ENCODE measurements at places on chromosomes 16 and 17.

GRCh38 chr16:62565706-62566105 is 529.5 kb upstream of the CDH8 start:
- no peak for DNase-seq

- DNase-seq, result no peak
These were observed 205.4 kb upstream of the KCNJ16 start for GRCh38 chr17:69869667-69870066.

DNA sequence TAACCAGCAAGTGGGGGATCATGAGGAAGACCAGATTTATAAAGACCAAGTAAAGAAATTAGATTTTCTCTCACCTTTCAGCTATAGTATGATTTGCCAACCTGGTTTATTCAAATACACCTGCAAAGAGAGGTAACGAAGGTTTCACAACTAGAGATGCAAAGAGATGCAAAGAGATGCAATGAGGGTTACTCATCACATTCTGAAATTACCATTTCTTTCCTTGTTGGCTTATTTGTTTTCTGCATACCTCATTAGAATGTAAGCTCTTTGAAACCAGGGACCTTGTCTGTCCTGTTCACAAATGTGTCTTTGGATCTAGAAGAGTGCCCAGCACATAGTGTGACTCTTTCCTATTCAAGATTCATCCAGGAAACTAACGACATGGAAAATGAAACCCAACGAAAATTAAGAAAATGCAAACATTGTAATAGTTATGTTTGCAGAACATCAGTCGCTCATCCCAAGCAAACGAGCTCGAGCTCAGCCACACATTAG is 9.0 kb upstream of the LONP2 start:
- no peak for DNase-seq

DNA sequence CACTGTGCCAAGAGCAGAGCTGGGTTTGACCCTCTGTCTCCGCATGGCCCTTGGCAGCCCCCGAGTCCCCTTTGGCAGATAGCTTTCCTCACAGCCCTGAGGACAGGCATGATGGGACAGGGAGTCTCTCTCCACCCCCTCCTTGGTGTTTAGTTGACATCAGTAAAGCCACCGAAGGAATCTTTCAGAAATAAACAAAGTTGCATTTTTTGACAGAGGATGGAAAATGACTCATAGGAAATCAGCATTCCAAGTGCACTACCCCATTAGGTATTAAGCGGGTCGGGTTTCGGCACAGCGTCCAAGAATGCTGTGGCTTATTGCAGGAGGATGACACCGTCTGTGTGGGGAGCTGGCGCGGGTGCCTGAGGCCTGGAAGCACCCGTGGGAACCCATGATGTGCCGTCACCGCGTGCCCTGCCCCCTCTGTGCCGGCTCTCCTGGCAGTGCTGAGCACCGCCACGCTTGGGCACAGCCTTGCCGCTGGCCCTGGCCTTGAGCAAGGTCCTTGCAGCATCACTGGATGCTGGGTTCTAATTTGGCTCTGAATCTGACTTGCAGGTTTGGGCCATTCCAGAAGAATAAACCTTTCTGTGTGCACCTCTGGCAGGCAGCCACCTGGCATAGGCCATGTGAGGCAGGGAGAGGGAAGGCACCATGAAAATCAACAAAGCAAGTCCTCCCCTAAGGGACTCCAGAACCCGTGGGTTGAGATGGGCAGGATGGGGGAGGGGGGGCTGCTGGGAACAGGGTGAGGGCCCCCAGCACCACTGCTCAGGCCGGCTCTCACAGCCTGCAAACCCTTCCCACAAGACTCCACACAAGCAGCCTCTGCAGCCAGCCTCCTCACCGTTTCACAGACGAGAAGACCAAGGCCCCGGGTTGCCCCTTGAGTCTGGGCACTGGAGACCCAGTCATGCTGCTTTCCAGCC is 50.5 kb upstream of the ZNF469 start:
- no peak for DNase-seq

- DNase-seq, result no peak
These were observed 165.2 kb upstream of the CHMP6 start for GRCh38 chr17:80826346-80826954.

- DNase-seq, result no peak
These were observed 1.0 kb downstream of the SLC47A1 start for GRCh38 chr17:19534562-19535149.

- DNase-seq, result peak; percentile 71
These were observed 7.2 kb upstream of the GRB2 start for GRCh38 chr17:75412455-75413317.

DNA sequence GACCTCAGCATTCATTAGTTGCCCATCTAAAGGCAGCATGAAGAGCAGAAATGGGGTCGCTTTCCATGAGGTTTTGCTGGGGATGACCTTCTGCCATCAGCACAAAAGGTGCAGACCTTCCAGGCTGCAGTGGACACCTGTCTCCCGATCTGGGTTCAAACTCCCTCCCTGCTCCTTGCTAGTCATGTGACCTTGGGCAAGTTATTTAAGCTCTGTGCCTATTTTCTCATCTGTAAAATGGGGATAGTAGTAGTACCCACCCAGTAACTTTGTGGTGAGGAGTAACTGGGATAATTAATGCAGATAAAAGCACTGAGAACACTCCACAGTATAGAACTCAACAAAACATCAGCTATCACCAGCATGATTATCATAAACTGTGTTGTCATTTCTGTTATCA is 21.4 kb upstream of the COQ7 start:
- no peak for DNase-seq

DNA sequence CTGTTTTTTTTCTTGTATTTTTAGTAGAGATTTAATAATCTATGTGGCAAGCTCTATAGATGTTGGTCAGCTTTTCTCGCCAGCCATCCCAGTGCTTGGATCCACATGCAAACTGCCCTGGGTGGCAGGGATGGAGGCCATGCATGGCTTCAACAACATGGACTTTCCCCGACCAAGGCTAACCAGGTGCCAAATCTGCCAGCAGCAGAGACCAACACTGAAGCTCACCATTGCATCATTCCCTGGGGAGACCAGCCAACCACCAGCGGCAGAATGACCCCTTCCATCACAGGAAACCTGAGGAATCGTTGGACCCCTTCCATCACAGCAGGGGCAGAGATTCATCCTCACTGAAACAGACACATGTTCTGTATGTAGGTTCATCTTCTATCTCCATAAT is 27.7 kb upstream of the ERCC4 start:
- DNase-seq, result no peak

- DNase-seq, result no peak
These were observed 4.1 kb upstream of the TGFB1I1 start for GRCh38 chr16:31467858-31468257.

- DNase-seq, result no peak
These were observed 29.3 kb upstream of the ABCC3 start for GRCh38 chr17:50605429-50605828.

GRCh38 chr16:81366316-81366932 is 51.7 kb downstream of the GAN start:
- no peak for DNase-seq

- DNase-seq, result no peak
These were observed 1114.2 kb upstream of the GOT2 start for GRCh38 chr16:59848296-59848695.

- no peak for DNase-seq
These were observed 15.6 kb upstream of the FOXJ1 start for GRCh38 chr17:76156662-76156991.

- DNase-seq, result no peak
These were observed at the start of gene GPRC5C for GRCh38 chr17:74431568-74432423. TSS of gene GPRC5C (plus strand) at chr17:74432088. CDS start at chr17:74439777, 7,689 bp downstream.

DNA sequence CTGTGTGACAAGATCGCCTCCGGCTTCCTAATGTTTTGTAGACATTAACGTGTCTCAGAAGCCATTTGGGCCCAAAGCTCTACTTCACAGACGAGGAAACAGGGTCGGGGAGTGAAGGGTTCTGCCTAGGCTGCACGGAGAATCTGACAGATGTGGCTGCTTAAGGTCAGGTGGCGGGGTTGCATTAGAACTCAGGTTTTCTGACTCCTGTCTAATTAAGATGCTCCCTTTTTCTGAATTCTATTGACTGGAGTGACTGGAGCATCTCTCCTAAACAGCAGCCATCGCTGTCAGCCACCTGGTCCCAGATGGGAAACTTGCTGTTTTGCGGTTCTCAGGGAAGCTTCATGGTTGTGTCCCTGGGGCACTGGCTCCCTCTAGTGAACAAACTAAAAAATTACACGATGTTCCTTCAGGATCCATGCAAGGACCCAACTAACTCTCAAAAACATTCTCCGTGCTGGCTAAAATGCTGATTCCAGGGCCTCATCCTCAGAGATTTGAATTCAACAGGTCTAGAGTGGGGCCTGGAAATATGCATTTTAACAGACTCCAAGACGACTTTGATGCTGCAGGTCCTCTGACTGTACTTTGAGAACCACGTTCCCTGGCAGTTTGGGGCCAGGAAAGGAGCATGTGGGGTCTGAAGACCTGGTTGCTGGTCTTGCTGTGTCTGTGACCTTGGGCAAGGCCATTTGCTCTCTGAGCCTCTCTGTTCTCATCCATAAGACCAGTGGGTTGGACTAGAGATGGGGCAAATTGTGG is 117.4 kb downstream of the IRF8 start:
- DNase-seq, result no peak

DNA sequence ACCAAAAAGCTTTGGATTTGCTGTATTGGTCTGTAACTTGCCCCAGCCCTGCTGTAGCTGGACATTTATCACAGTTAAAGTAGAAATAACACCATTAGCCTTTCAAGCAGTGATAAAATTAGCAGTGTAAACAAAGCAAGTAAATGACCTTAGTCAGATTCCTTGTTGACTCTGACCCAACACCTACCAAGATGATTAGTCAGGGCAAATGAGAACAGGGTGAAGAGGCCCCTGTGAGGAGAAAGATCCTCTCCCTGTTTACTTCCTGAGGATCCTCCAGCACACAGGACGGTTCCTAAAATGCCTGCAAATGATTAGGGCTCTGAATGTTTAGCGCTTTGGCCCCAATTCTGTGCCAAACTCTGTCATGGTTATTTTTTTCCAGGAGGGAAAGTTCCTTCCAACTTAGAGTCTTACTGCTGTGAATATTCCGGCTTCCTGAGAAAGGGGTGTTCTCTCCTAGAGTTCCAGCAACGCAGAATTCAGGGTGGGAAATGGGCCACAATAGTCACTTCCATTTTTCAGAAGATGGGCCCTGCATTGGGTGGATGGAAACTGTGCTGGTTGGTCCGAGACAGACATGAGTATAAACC is 259.0 kb upstream of the MYOCD start:
- DNase-seq, result no peak

- no peak for DNase-seq
These were observed 302.6 kb downstream of the XYLT1 start for GRCh38 chr16:17168181-17168580.

DNA sequence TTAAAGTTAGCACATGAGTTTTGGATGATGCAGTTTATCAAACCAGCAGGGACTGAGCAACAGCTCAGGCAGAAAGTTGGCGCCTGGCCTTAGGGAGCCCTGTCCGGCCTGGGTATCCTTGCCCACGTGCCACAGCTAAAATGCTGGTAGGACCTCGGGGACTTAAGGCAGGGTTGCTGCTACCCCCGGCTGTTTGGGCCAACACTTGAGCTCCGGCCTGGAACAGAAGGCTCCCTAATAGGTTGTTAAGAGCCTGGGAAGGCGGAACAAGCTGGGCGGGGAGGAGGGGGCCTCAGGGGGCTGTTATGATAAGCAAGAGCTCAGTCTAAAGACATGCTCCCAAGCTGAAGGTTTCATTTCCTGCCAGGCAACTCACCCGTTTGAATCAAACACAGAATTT is 39.7 kb downstream of the CUEDC1 start:
- no peak for DNase-seq

- DNase-seq, result no peak
These were observed 25.8 kb upstream of the ACSF3 start for GRCh38 chr16:89067677-89068443.

GRCh38 chr17:80445726-80446110 is 30.7 kb downstream of the NPTX1 start:
- DNase-seq, result no peak

- DNase-seq, result no peak
These were observed 41.4 kb downstream of the ACTG1 start for GRCh38 chr17:81470944-81471817.

DNA sequence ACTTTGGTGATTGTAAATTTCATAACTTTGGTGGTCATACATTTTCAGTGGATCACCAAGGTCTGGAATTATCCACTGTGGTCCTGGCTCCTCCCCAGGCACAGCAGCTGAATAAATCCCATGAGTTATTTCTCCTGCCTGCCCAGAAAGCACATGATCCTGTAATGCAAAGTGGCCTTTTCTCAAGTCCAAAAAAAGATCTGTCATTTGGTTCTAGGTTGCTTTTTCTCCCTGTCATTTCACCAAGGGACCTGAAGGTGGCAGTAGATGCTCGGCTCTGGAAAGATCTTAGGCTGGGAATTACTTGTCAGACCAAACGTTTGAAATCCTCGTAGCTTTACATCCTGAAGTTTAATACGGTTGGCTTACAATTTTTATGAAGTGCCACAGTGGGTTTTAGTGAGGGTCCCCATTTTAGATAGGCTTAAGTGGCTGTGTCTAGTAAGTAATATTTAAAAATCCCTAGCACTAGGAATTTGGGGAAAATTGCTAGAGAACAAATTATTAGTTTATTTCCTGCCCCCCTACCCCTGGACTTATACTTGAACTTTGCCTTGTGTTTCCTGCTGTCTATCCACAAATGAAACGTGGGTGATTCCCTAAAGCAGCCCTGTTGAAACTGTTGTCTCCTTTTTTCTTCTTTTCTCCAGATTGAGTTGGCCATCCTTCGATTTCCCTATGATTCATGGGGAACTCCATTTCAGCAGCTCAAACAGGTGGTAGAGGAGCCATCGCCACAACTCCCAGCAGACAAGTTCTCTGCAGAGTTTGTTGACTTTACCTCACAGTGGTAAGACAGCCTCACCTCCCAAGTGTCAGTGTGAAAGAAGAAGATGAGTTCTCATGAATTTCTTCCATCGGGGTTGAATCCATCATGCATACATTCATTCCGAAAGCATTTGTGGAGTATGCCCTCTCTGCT is 111.7 kb downstream of the MAP2K6 start:
- DNase-seq, result no peak

GRCh38 chr17:69282002-69282401 is 44.9 kb downstream of the ABCA5 start:
- DNase-seq, result no peak

DNA sequence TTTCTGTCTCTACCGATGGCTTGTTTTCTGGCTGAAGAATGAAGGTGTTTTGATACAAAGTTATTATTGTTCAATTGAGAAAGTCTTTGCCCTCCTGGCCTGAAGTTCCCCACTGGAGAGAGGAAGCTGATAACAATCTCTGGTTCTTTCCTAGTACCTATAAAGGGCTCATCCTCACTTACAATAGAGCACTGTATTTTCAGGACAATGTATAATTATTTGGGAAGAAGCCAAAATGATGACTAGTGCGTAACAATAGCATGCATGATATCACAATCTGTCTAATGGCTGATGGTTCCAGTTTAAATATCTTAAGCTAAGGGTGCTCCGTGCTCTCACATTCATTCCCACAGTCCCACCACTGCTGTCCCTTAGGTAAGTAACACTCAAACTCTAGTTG is 230.7 kb downstream of the IRX3 start:
- no peak for DNase-seq

GRCh38 chr17:55843785-55844184 is 92.9 kb downstream of the PCTP start:
- DNase-seq, result no peak

GRCh38 chr16:82846806-82847205 is 220.0 kb downstream of the CDH13 start:
- no peak for DNase-seq

- DNase-seq, result no peak
These were observed 250.1 kb upstream of the PSMD7 start for GRCh38 chr16:74046524-74046923.
